ENCODE measurements at places on chromosomes 5 and 9.
A peak's percentile ranks its signal among the peaks of the same experiment; 100 is the strongest.

DNA sequence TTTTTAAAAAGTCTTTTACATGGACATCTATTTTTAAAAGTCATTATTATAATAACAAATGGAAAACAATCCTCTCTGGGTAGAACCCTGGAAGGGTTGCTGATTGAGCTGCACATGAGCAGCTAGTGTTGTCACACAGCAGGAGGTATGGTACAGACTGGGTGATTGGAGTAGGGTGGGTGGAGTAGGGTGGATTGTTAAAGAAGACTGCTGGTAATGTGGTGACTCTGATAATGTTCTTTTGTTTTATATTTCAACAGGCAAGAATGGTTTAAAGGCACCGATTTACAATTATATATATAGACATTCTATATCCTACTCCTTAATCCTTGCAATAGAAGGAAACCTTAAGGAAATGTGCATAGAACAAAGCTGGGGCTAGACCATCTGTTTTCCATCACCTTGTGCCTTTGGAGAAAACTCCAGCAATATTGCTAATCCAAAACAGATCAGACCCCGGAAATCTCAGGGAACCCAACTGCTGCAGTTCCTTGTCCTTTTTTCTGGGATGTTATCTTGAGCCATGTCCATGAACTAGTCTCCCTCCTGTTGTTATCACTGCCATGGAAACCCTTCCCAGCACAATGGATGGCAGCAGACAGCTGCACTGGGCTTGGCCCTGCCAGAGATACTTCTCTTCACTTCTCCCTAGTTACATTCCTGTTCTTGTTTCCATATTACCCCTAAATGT, 129.7 kb downstream of the YIPF5 start:
- DNase-seq: no peak
- no peak overlapping the region for H3K4me3 ChIP-seq
- H3K27me3 ChIP-seq: peaks cover 2% of the 10 kb centered on the region
- H3K4me1 ChIP-seq: no peaks in the 10 kb centered on the region
- no peaks in the 10 kb centered on the region for H3K36me3 ChIP-seq

GRCh38 chr5:38400365-38400764, 142.0 kb downstream of the EGFLAM start:
- H3K4me1 ChIP-seq: no peaks in the 10 kb centered on the region
- H3K36me3 ChIP-seq: no peaks in the 10 kb centered on the region
- H3K4me3 ChIP-seq: no peak overlapping the region

DNA sequence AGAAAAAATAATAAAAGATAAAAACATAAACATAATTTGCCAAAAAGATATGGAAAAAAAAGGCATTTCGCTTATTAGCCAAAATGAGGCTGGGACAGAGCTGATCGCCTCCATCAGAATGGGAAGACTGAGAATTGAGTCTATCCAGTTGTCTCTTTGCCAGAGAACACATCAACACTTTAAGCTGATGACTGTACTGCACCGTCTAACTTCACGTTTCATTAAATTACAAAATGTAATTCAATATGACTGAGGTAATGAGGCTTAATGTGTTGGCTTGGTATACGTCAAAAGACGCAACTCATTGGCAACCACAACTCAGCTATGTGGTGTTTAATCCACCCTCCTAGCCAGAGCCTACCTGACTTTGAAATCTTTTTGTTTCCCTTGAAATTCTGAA, 462.7 kb upstream of the CD180 start:
- no peak overlapping the region for H3K4me3 ChIP-seq
- no peak for DNase-seq
- no peaks in the 10 kb centered on the region for H3K27me3 ChIP-seq
- no peaks in the 10 kb centered on the region for H3K4me1 ChIP-seq
- H3K36me3 ChIP-seq: no peaks in the 10 kb centered on the region

GRCh38 chr9:72332351-72332750, 32.7 kb downstream of the ZFAND5 start:
- no peaks in the 10 kb centered on the region for H3K36me3 ChIP-seq
- H3K4me1 ChIP-seq: no peaks in the 10 kb centered on the region
- DNase-seq: no peak
- H3K27ac ChIP-seq: no peak overlapping the region
- H3K27me3 ChIP-seq: no peaks in the 10 kb centered on the region

GRCh38 chr9:122217640-122218039, 11.1 kb downstream of the LHX6 start:
- H3K27ac ChIP-seq: no peak overlapping the region
- DNase-seq: peak; percentile 39
- no peaks in the 10 kb centered on the region for H3K36me3 ChIP-seq
- no peaks in the 10 kb centered on the region for H3K27me3 ChIP-seq

GRCh38 chr5:127097278-127097677, 24.0 kb upstream of the C5orf63 start:
- no peak overlapping the region for H3K27ac ChIP-seq
- no peak overlapping the region for H3K4me3 ChIP-seq
- H3K36me3 ChIP-seq: no peaks in the 10 kb centered on the region
- no peak for DNase-seq

- H3K27ac ChIP-seq: no peak overlapping the region
- no peaks in the 10 kb centered on the region for H3K36me3 ChIP-seq
- no peak overlapping the region for H3K4me3 ChIP-seq
These were observed 140.1 kb downstream of the CEMIP2 start for GRCh38 chr9:71628247-71628646.

GRCh38 chr9:29439961-29440360, 1866.7 kb upstream of the C9orf72 start:
- H3K4me1 ChIP-seq: no peaks in the 10 kb centered on the region
- H3K27me3 ChIP-seq: no peaks in the 10 kb centered on the region
- H3K36me3 ChIP-seq: no peaks in the 10 kb centered on the region
- H3K4me3 ChIP-seq: no peak overlapping the region
- no peak overlapping the region for H3K27ac ChIP-seq

DNA sequence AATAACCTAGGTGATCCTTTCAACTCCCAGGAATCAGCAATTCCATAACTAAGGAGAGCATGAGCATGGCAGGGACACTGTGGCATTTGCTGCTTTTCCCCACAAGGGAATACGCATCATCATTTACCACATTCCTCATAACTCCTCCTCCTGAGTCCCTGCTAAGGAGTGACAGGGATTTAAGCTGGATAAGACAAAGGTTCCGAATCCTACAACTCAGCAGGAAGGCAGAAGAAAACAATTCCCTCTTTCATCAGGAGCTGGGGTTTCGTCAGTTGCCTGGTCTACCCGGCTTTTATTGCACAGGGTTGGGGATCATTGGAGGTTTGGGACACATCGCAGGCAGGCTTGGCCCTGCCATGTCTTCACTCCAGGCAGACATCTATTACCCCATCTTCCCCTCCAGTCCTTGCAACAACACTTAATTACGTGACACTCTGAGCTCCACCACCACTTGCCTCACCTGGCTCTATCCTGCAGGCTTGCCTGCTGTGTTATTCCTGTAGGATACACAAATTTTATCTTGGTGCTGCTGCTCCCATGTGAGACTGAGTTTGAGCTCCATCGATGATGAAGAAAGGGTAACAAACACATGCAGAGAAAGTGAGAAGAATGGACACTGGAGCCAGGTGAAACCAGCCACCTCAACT, 563.0 kb upstream of the KLF4 start:
- no peak for DNase-seq
- H3K27ac ChIP-seq: no peak overlapping the region
- H3K27me3 ChIP-seq: no peaks in the 10 kb centered on the region
- no peaks in the 10 kb centered on the region for H3K36me3 ChIP-seq

- no peaks in the 10 kb centered on the region for H3K36me3 ChIP-seq
- DNase-seq: no peak
- peaks cover 43% of the 10 kb centered on the region for H3K27me3 ChIP-seq
These were observed 29.0 kb downstream of the HK3 start for GRCh38 chr5:176870110-176870591.

GRCh38 chr9:38435521-38435920, 11.3 kb upstream of the IGFBPL1 start:
- H3K4me1 ChIP-seq: peaks cover 40% of the 10 kb centered on the region
- no peak for DNase-seq
- H3K27me3 ChIP-seq: no peaks in the 10 kb centered on the region
- no peak overlapping the region for H3K27ac ChIP-seq
- H3K36me3 ChIP-seq: no peaks in the 10 kb centered on the region

GRCh38 chr9:3916984-3917383, 382.9 kb downstream of the GLIS3 start:
- no peak overlapping the region for H3K4me3 ChIP-seq
- DNase-seq: no peak
- no peaks in the 10 kb centered on the region for H3K27me3 ChIP-seq
- no peaks in the 10 kb centered on the region for H3K4me1 ChIP-seq

GRCh38 chr5:142690667-142691066, 4.8 kb upstream of the FGF1 start:
- H3K27me3 ChIP-seq: no peaks in the 10 kb centered on the region
- no peak overlapping the region for H3K27ac ChIP-seq
- no peaks in the 10 kb centered on the region for H3K36me3 ChIP-seq
- no peak overlapping the region for H3K4me3 ChIP-seq
- no peak for DNase-seq
- H3K4me1 ChIP-seq: no peaks in the 10 kb centered on the region

DNA sequence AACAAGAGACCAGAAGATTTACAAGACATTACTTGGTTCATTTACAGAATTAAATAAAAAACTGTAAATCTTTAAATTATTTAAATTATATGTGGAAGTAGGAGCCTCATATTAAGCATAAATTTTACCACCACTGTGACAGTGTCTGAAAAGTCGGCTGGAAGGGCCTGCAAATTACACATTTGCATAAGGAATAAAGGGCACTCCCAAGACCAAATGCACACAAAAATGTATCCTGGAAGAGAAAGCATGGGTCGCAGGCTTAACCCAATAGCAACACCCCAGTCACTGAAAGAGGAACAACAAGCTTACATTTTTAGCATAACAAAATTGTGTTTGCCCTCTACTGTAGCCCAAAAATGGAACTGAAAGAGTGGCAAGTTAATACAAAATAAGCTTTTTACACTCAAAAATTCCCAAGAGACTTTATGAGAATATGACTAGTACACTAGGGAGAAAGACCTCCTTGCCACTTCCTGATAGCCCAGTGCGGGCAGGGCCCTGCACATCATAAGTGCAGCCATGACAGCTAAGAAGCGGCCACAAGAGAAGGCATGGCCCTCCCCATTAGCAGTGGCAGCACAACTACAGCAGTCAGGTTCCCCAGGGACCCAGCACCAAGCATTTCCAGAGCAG, 482.0 kb downstream of the DTWD2 start:
- no peaks in the 10 kb centered on the region for H3K4me1 ChIP-seq
- no peak for DNase-seq
- H3K4me3 ChIP-seq: no peak overlapping the region
- H3K36me3 ChIP-seq: no peaks in the 10 kb centered on the region
